Stimulated activated CD4-positive, alpha-beta T cell treated with anti-CD3 and anti-CD28 coated beads, Interleukin-4, amount 100 ng/mL, for 24 hours (primary cell): ENCODE measurements at places on chromosomes 16 and 17.

- DNase-seq, result no peak
Measured at GRCh38 chr16:30777591-30778297, 9.3 kb downstream of the ZNF629 start.

- DNase-seq, result no peak
Measured at GRCh38 chr17:78912082-78912481, 9.1 kb upstream of the CEP295NL start.

DNA sequence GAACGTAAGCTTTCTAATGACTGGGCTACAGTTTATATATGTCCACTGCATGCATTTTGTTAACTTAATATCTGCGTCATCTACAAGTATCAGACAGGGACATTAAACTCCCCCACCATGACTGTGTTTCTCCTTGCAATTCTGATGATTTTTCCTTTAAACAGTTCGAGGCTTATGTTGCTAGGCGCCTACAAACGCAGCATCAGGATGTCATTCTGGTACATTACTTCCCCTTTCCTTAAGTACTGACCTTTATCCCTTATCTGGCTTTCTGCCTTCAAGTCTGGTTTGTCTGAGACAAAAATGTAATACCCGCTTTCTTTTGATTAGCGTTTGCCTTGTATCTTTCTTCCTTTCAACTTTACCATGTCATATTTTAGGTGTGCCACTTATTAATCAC lies 362.4 kb downstream of the SLC39A11 start:
- DNase-seq, result no peak

DNA sequence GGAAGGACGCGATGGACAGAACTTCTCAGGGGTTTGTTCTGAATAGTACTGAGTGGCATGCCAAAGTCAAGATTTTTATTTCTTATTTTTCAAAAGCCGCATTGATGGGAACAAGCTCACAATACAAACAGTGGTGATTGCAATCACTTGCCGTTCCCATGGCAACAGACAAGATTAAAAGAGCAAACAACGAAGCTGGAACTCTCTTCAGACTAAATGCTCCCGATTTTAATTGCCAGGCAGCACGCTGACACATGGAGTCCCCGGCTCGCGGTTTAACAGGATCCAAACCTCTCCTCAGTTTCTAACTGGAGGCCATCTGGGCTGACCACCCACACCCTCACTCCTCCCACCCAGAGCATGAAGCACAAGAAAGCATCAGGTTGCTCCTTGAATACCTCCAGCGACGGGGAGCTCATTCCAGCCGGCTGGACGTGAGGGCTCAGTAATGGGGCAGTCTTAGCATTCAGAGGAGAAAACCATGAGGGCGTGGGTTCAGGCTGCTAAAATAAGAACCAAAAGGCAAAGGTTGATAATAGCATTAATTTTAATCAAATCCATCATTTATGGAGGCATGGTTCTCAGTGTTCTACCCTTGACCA lies 41.5 kb downstream of the AIPL1 start:
- DNase-seq, result no peak

DNA sequence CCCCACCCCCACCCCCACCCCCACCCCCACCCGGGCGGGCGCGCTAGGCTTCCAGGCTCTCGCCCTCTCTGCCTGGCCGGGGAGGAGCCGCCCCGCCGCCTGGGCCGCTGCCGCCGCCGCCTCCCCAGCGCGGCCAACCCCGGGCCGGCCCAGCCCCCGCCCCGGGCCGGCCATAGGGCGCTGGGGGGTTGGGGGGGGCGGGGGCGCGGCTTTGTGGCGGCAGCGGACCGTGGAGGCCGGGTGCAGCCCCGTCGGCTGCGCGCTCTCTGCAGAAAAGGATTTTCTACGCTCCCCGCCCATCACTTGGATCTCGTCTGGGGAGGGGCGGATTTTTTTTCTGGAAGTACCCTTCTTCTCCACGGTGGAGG lies 230.9 kb downstream of the MRTFB start:
- no peak for DNase-seq

- DNase-seq, result no peak
Measured at GRCh38 chr17:9022573-9023391, 1.5 kb downstream of the NTN1 start.

DNA sequence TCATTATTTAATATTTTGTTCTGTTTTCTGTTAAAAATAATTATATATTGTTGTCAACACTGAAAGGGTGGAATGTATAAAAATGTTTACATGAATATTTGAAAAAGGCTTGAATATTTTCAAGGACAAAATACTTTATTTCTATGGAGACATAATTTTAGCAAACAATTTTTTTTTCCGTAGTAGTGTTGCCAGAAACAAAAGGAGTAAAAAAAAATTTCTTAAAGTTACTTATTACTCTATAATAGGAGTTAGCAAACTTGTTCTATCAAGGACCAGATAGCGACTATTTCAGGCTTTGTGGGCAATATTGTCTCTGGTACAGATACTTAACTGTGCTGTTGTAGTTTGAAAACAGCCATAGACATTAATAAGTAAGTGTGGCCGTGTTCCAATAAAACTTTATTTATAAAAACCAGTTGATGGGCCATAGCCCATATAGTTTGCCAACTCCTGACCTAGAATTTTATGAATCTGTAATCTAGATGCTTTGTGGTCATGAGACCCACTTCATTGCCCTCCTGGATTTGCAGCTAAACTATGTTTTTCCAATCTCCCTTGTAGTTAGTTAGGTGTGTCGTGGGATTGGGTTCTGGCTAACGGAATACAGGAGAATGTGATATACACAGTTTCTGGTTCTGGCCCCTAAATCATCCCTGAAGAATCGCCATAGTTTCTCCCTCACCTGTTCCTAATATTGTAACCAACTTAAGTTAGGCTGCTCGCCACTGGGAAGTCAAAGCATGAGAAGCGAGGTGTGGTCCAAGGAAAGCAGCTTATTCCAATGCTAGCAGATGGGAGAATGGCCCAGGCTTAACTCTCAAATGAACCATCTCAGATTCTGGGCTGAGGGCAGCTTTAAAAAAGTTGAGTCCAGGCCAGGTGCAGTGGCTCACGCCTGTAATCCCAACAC lies 153.6 kb downstream of the ABCA8 start:
- DNase-seq, result no peak

GRCh38 chr17:66625311-66625767 lies 209.6 kb upstream of the CACNG5 start:
- DNase-seq, result no peak
